HS-5 (cell line): ENCODE measurements at places on chromosomes 12 and 14.

GRCh38 chr14:105890474-105891220, 364.3 kb downstream of the TMEM121 start:
- DNase-seq: no peak

- DNase-seq: no peak
Measured at GRCh38 chr12:101933866-101934514, 56.6 kb downstream of the DRAM1 start.

GRCh38 chr12:78430551-78430950, 434.0 kb upstream of the SYT1 start:
- DNase-seq: no peak

GRCh38 chr12:49659753-49660152, 36.4 kb downstream of the PRPF40B start:
- DNase-seq: no peak

- no peak for DNase-seq
Measured at GRCh38 chr12:51686727-51687126, 95.7 kb downstream of the SCN8A start.

DNA sequence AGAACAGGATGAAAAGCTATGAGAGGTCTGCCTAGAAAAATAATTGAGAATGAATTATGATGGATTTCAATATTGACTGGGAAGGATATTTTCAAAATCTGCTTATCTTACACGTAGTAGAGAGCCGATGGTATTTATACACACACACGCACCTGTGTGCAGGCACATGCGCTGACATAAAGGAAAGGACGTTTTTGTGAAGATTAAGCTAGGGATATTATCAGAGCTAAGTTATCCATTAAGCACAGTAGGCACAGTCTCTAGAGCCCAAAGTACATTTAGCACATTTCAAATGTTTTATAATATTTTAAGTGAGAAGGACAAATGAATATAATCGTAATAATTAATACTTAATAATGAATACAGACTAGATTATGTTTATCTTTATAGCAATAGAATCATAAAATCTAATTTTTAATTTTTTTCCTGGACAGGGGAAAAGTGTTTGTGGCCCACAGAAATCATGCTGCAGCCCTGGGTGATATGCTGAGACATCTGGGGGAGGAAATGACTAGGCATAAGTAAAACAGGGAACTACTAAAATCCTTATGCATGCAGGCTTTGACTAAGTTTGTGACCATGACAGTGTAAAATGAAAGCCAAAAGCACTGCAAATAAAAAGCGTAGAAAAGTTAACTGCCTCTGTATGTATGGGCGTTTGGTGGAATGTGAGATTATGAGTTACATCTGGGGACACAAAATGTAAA, 146.1 kb downstream of the KITLG start:
- DNase-seq: no peak

GRCh38 chr14:60757567-60758002, 23.0 kb downstream of the MNAT1 start:
- DNase-seq: peak; percentile 80

DNA sequence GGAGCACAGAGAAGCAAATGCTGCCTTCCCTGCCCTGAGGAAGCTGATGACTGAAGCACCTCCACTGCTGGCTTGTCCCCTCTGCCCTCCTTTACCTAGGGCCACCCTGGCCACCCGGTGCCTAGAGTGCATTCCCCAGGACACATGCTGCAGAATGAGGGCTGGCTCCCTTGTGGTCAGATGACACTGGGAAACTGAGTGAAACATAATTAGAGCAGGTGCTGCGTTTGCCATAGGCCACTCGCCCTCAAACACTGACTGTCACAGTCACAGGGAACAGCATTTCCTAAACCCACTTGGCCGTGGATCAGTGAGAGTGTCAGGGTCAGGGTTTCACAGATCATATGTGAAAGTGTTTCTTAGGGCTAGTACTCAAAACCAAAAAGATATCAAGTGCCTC, 16.0 kb downstream of the TCHP start:
- no peak for DNase-seq

DNA sequence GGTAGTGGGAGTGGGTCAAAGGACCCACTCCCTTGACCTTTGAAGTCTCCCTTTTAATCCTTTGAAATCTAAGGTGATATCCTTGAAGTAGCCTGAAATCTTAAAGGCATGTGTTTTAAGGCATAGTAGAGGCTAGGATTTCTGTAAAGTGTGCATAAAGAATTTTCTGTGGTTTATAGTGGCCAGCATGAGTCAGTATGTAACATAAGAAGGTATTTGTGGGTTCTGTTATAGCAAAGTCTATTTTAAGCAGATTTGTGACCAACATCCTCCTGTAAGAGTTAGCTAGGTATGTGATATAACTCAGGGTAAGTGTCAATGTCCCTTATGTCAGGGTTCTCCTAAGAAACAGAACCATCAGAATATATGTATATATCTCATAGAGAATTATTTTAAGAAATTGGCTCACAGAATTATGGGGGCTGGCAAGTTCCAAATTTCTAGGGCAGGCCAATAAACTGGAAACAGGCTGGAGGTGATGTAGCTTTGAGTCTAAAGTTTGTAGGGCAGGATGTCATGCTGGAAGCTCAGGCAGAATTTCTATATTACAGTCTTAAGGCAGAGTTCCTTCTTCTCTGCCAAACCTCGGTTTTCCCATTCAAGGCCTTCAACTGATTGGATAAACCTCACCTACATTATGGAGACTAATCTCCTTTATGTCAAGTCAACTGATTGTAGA, 18.7 kb upstream of the EPYC start:
- peak; percentile 58 for DNase-seq

DNA sequence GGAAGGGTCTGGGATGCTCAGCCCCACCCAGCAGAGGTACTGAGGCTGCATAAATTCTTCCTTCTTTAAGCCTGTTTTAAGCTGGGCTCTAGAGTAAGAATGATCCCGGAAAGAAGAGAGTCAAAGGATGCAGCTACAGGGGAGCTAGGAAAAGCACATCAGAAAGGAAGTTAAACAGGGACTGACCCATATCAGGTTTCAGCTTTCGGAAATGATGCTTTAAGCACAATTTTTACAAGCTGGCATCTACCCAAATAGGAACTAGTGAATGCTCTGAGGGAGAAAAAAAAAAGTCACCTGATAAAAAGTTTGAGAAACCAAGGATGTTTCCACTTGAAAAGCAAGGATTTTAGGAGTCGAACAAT, 22.0 kb downstream of the TSPAN8 start:
- no peak for DNase-seq

DNA sequence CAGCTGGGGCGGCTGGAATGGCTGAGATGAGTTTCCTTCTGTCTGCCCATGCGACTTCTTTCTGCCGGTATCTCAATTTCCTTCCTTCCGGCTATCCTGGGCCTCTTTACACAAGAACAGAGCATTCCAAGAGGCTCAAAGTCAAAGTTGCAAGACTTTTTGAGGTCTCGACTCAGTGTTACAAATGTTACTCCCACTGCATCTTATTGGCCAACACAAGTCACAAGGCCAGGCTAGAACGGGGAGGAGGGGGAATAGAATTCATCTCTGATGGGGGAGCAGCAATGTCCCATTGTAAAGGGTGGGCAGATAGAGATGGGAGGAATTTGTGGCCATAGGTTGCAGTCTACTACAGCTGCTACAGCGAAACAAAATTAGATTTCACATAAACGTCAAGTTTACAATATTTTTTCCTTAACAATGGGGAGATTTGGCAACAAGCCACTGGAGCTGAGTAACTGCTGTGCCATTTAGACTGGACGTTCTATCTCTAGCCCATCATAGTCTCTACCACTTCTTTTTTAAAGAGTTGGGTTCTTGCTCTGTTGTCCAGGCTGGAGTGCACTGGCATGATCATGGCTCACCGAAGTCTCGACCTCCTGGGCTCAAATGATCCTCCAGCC, 9.5 kb upstream of the NYNRIN start:
- DNase-seq: no peak

DNA sequence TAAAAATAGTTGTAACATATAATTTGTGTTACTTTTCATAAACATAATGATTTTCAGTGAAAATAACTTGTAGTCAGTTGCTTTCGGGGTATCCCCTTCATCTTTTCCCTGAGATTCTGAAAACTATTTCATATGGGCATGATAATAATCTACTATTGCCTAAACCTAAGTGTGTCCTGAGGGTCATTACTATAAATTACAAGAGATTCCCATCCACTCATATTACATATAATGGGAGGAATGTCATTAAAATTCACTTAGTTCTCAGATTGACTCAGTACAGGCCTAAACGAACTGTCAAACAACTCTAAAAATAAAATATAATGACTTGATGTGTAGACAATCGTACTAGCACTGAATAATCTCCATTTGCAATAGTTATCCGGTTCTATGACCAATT, 72.7 kb downstream of the PTPRR start:
- DNase-seq: no peak

DNA sequence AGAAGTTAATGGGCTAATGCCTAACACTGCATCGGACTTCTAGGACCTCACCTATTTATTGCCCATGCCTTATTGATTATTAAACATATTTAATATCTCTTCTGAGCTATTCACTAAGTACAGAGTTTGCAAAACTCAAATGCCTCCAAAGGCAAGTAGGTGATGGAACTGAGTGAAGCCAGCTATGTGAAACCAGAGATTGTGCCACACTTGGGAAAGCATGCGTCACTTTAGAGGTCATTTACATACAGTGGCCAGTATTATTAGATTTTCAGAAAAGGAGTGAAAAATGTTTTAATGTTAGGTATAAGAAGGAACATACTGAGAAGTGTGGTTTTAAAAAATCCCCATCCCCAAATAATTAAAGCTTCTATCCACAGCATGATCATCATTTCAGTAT, 27.7 kb downstream of the PDE6H start:
- DNase-seq: no peak

GRCh38 chr14:30017370-30017993, 89.8 kb upstream of the PRKD1 start:
- no peak for DNase-seq

GRCh38 chr14:74483321-74483720, 9.8 kb downstream of the NPC2 start:
- DNase-seq: no peak

DNA sequence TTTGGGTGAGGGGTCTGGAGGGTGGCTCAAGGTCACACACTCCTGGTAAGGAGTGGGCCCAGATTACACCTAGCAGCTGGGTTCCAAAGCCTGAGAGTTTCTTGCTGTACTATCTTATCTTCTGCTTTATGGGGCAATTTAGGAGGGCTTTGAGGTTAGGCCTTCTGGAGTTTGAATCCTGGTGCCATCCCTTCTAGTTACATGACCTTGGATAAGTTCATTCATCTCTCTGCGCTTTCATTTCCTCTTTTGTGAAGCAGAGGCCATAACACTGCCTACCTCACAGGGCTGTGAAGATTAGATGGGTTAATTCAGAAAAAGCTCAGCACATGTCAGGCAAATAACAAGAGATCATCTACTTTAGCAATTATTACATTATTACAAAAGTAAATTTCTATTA, 7.4 kb upstream of the KRT77 start:
- DNase-seq: no peak

GRCh38 chr14:55976655-55977054, 141.6 kb upstream of the PELI2 start:
- no peak for DNase-seq

GRCh38 chr14:39014460-39014859, 88.6 kb downstream of the SEC23A start:
- no peak for DNase-seq

DNA sequence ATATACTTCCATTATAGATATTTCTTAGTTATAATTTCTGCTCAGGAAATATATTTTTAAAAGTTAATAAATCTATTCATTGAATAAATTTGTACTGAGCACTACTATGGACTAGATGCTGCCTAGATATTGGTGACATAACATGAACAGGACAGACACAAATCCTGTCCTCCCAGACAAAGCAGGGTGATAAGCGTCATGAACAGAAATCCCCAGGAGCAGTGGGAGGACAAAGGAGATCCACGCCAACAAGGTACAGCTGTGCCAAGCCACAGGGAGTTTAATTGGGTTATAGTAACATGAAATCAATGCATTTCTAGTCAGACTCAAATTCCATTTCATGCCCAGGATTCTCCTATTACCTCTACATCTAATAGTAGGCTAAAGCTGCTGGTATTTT, 171.8 kb upstream of the CPNE8 start:
- no peak for DNase-seq

GRCh38 chr12:127893895-127894609, 372.9 kb upstream of the TMEM132C start:
- no peak for DNase-seq

GRCh38 chr12:120537856-120538220, 3.7 kb downstream of the RNF10 start:
- no peak for DNase-seq

DNA sequence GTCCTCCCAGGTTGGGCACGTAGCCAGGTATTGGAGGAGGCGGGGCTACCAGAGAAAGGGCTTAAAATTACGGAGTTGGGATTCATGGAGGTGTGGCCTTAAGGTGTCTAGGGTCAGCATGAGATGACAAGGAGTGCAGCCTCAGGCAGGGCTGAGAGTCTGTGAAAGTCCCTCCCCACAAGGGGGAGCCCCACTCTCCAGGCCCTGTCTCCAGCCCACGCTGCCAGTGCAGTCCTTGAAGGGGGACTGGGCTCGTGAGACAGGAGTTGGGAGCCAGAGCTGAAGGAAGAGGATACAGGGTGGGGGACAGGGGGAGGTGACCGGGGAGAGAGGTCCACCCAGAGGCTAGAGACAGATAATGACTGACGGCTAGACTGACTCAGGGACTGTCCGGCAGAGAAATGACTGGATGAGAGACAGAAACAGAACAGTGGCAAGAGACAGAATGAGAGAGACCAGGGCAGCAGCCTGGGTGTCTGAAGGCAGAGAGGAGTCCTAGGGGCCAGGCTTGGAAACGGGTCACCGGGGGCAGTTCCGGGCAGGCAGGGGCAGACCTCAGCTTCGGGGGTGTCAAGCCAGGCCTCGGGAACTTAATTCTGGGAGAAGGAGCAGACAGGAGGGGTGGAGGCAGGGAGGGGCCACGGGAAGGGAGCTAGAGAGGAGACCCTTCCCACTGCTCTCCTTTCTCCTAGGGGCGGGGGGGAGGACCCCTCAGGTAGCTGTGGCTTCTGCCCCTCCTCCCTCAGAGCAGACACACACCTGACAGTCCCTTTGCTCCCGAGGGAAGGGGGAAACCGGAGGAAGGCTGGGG, 970 bp downstream of the CDH24 start:
- no peak for DNase-seq

- no peak for DNase-seq
Measured at GRCh38 chr12:69003991-69004390, 71.0 kb upstream of the CPM start.

GRCh38 chr14:61003571-61003970, 22.5 kb downstream of the SLC38A6 start:
- DNase-seq: no peak

- DNase-seq: no peak
Measured at GRCh38 chr14:54087376-54087775, 130.8 kb upstream of the BMP4 start.
